GM18507 (cell line): ENCODE measurements at places on chromosomes 6 and 20.

GRCh38 chr6:84910906-84911607 is 146.7 kb upstream of the TBX18 start:
- DNase-seq: no peak

- DNase-seq: no peak
Measured at GRCh38 chr6:87152526-87152955, 2.8 kb upstream of the ZNF292 start.

DNA sequence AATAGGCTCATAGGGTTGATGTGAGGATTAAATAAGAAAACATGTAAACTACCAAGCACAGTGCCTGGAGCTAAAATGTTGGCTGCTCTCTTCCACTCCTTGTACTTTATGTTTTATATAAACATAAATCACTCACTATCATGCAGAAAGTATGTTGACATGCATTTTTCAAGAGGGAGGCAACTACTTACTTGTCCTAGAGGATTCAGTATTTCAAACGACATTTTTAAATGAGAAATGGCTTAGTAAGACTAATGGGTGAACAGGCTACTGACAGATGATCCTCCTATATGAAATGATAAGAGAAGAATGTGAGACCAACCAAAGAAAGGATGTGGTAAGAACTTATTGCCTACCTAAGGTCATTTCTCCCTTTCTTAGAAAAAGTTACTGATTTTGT is 21.0 kb downstream of the LATS1 start:
- no peak for DNase-seq

- no peak for DNase-seq
Measured at GRCh38 chr6:130322673-130323268, 43.0 kb upstream of the TMEM200A start.

GRCh38 chr20:1637226-1637625 is 17.4 kb upstream of the SIRPB1 start:
- DNase-seq: no peak
